ENCODE measurements at places on chromosomes 5 and 9.

GRCh38 chr9:21465859-21466518 is 16.1 kb downstream of the IFNE start:
- no peak for DNase-seq

DNA sequence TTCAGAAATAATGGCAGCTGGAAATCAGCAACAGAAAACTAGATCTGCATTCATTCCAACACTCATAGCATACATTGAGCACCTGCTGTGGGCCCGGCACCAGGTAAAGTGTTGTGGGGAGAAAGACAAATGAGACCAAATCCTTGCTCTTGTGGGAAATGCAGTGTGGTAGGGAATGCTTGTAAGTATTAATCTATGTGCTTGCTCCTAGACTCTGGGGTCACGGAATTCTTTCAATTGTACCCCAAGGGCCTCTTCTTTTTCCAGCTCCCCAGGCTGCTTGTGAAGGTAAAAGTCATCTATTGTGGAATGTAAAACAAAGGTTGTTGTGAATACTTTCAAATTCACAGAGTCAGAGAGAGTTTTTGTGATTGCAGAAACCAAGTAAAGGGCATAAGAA is 501.9 kb downstream of the CDK5RAP2 start:
- DNase-seq = no peak

DNA sequence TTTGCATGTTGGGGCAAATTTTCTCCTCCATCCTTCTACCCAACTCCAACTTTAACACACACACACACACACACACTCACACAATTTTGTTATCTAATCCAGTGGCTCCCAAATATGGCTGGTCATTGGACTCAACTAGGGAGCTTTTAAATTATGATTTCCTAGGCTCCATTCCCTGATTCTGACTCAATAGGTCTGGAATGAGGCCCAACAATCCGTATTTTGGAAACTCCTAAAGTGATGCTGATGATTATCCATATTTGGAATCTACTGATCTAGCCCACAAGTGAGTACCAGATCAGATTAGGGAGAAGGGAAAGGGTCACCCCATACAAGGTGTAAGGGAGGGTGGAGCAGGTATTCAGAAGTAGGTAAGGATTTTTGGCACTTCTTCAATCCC is 309.7 kb downstream of the TLE1 start:
- DNase-seq = no peak

GRCh38 chr5:35212122-35212982 is 17.9 kb downstream of the PRLR start:
- DNase-seq = no peak

GRCh38 chr5:150323819-150324218 is 21.1 kb upstream of the ARSI start:
- no peak for DNase-seq

DNA sequence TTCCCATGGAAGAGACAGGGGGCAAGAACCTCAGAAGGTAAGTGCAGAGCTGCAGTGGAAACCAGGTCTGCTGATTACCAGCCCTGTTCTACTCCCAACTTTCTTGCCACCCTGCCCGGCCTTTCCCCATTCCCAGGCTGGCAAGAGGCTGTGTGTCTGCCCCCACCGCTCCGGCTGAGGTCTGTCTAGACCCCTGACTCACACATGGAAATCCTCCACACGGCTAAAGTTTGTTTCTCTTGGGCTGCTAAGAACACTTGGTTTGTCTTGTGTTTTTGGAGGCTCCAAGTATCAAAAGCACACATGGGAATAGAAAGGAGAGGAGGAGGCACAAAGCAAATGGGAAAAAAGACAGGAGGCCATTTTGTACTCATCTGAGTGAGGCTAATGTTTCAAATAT is 168.3 kb downstream of the GABBR2 start:
- DNase-seq = no peak

- DNase-seq = no peak
Observed at GRCh38 chr5:74422671-74423070, 217.9 kb downstream of the ENC1 start.

DNA sequence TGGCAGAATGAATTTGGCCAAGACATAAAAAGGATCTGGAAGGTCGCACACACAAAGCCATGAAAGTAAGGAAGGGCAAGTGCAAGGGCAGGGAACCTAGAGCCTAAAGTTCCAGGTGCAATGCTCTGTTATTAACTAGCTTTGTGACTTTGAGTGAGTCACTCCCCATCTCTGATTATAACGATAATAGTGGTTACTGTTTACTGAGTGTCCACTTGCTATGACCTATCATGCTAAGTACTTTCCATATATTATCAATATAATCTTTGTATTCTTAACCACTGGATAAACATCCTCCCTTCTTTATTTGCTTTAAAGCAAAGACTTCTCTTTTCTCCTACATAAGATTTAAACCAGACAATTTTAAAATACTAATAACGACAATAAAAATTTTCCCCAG is 504.6 kb upstream of the BRINP1 start:
- DNase-seq = no peak

DNA sequence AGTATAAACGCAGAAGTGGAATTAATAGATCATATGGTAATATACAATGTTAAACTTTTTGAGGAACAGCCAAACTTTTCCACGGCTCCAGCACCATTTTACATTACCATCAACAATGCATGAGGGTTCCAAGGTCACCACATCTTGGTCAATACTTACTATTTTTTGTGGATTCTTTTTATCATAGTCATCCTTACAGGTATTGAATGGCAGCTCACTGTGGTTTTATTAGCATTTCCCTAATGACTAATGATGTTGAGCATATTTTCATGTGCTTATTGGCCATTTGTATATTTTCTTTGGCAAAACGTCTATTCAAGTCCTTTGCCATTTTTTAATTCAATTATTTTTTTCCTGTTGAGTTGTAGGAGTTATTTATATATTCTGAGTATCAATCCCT is 14.1 kb upstream of the RAPGEF6 start:
- DNase-seq = no peak

GRCh38 chr9:113475992-113476391 is 12.5 kb downstream of the RGS3 start:
- no peak for DNase-seq

GRCh38 chr5:167886196-167886595 is 405.2 kb upstream of the WWC1 start:
- DNase-seq = no peak

DNA sequence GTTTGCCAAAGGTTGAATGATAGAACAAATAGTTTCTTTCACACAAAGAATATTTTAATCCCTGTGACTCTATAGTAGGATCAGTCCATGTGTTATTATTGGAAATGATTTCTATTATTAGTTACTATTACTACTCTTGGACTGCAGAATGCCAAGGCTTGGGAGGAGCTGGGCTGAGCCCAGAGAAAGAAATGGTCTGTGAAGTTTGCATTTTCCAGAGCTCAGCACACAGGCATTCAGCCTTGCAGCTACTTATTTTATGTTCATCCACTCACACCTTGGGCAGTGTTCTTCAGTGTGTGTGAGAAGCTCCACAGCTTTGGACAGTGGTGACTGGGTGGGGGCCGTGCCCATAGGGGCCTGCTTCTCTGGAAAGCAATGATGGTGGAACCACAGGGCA is 583.1 kb downstream of the CCDC171 start:
- no peak for DNase-seq

- DNase-seq = no peak
Observed at GRCh38 chr9:115551396-115551795, 433.4 kb upstream of the TNC start.
